ENCODE measurements at places on chromosomes 11 and 22.

DNA sequence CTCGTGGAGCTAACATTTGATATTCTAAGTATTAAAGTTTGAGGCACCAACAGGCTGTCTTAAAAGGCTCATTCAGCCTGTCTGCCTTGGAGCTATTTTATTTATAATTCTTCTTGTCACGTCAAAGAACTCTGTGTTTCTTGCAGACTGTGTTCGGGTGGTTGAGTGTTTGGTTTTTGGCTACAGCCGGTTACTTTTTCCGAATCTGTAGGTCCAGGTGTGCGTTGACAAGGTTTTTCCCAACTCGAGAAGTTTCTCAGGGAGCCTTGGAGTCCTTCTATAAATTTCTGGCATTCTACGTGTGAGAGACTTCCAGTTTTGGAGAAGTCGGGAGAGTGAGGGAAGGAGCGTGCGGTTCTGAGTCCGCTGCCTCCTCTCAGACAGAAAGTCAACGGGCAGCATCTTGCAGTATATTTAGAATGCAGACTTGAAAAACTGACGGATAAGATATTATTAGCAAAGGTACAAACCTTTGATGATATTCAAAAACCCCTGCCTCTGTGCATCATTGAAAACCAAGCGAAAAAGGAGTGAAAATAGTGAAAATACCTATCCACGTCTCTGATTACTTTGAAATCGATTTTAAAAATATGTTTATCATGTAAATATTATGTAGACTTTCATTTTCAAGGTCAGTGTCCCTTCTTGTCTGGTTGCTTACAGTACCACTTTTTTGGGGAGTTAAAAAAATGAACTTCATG lies 85.2 kb upstream of the PPARA start:
- DNase-seq, result no peak

- DNase-seq, result no peak
Measured at GRCh38 chr11:64744544-64745188, 724 bp upstream of the RASGRP2 start.

DNA sequence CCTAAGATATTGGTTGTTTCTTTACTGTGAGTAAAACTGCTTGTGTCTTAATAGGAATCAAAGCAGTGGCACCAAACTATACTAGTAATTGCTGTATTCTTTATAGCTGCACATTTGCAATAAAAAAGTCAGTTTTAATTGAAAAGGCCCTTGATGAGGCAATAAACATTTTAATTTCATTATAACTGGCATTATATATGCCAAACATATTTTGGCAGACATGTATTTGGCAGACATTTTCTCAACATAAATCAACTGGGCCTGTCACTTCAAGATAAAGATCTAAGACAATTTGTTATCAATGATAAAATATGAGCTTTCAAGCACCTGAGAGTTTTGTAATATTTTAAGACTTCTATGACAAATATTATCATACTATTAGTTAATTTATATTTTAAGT lies 245.7 kb downstream of the SBF2 start:
- DNase-seq, result no peak

GRCh38 chr22:50656122-50657070 lies 16.2 kb upstream of the SHANK3 start:
- DNase-seq, result peak; percentile 67

- DNase-seq, result no peak
Measured at GRCh38 chr22:16988257-16988656, 19.8 kb downstream of the GAB4 start.

DNA sequence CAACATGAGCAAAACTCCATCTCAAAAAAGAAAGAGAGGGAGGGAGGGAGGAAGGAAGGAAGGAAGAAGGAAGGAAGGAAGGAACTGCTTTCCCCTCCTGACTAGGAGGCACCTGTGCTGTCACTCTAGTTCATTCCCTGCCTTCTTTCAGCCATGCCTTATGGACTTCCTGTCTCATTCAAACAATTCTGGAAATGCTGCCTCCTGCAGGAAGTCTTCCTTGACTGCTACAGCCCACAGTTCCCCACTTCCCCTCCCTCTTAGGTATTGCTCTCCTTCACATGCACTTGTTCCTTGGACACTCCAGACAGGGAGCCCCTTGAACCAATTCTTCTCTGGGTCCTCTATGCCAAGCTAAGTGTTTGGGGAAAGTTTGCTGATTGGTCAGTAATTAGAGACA lies 31.6 kb upstream of the WNT11 start:
- no peak for DNase-seq

- DNase-seq, result no peak
Measured at GRCh38 chr22:45969414-45969799, 7.6 kb downstream of the WNT7B start.

- DNase-seq, result no peak
Measured at GRCh38 chr11:62419943-62420342, 1.1 kb downstream of the SCGB1A1 start.

DNA sequence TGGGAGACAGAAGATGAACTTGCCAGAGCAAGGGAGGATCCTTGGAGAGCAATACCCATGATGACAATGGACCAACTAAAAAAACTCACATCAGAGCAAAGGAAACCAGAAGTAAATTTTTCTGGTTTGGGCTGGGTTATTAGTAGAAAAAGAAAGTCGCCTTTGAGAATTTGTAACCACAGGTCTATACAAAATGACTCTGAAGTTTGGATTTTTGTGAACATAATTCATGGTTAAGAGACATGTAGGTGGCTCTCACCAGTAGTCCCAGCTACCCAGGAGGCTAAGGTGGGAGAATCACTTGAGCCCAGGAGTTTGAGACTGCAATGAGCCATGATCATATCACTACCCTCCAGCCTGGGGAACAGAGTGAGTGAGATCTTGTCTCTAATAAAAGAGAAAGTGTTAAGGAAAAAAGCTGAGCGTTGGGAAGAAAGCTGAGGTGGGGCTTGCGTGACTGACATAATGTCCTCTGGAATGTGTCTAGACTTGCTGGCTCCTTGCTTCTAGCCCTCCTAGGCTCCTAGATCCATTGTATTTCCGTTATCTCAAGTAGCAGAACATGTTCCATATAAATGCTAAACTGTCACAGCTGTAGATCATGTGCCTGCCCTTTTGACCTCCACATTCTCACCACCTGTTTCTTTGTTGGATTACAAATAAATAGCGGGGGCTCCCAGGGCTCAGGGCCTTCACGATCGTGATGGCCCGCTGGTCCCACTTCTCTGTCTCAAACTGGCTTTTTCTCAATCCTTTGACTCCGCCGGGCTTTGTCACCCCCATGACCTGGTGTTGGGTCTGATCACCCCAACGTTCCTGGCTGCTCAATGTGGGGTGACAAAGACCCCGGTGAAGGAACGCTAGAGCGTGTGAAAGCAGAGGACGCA lies 56.2 kb upstream of the SC5D start:
- DNase-seq, result no peak

DNA sequence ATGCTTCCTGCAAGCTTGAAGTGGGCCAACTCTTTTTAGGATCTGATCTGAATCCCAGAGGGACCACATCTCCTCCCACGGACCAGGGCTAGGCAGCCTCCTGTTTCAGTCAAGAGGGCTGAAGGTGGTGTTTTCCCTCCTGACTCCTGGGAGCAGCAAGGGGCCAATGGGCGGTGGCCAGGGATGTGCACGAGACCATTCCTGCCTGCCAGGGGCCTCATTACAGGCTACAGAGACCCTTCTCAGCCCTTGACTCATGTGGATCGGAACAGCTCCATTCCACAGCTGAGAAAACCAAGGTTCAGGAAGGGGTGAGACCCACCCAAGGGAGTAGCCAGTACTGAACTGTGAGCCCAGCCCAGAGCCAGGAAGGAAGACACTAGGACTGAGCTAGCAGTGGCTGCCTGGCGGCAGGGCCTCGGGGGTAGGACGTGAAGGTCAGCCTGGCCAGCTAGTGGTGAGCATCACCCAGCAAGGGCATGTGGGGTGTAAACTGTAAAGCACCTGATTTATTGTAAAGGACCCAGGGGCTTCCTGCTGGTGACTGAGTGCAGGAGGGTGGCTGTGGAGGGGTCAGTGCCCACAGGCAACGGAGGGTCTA lies 3.4 kb upstream of the P2RY6 start:
- no peak for DNase-seq

GRCh38 chr11:115463606-115464005 lies 40.6 kb downstream of the CADM1 start:
- no peak for DNase-seq

DNA sequence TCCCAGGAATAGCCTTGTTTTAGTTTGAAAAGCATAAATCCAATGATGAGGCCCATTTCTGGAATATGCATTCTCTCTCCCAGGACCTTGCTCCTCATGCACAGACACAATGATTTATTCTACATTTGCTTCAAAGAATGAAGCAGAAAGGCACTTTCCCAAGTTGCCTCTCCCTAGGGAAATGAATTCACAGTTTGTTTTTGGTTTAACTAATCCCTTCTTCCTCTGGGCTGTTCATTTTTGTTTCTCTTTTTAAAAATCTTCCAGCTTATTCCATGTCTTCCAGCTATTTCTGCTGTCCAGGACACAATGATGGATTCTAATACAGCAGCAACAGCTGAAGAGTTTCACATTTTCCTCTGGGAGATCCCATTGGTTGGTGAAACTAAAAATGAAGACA lies 1529.2 kb upstream of the TENM4 start:
- peak; percentile 2 for DNase-seq

DNA sequence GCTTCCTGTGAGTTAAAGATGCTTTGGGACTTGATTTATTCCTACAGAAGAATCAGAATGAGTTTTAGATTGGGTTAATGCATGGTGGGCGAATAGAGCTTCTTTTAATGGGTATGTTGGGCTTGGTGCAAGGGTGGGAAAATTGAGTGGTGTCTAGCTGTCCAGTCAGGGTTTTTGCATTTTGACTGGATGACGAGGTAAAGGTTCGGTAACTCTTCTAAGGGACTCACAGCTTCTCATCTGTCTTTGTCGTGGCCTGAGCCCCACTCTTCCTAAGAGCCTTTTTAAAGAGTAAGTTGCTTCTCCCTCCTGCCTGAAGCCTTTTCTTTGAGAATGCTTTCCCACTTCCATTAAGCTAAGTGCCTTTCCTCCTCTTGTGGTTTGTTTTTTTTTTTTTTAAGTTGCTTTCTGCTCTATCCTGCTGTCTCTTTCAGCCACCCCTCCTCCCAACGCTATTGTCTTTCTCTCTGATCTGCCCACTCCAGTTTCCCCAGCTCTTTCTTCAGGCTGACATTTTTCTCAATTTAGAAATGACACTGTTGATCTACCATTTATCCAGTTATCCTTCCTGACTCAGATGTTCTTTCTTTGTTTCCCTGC lies 1.1 kb downstream of the DPF2 start:
- no peak for DNase-seq

DNA sequence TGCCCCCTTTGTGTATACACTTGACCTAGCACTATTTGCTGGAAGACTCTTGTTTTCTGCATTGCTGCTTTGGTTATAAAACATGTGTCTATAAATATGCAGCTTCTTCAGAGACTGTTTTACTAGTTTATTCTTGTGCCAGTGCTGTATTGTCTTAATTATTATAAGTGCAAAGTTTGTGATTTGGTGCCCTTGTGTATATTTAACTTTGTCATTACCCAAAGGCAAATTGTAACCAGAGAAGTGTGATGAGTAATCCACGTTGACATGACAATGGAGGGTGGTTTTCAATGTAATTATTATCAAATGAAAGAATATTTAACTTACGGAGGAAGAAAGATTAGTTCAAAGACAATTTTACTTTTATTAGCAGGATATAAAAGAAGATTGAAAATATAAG lies 75.0 kb upstream of the PRODH start:
- no peak for DNase-seq

GRCh38 chr11:99079576-99079975 lies 58.8 kb downstream of the CNTN5 start:
- DNase-seq, result no peak

- no peak for DNase-seq
Measured at GRCh38 chr11:64226507-64227051, 505 bp downstream of the NUDT22 start.

DNA sequence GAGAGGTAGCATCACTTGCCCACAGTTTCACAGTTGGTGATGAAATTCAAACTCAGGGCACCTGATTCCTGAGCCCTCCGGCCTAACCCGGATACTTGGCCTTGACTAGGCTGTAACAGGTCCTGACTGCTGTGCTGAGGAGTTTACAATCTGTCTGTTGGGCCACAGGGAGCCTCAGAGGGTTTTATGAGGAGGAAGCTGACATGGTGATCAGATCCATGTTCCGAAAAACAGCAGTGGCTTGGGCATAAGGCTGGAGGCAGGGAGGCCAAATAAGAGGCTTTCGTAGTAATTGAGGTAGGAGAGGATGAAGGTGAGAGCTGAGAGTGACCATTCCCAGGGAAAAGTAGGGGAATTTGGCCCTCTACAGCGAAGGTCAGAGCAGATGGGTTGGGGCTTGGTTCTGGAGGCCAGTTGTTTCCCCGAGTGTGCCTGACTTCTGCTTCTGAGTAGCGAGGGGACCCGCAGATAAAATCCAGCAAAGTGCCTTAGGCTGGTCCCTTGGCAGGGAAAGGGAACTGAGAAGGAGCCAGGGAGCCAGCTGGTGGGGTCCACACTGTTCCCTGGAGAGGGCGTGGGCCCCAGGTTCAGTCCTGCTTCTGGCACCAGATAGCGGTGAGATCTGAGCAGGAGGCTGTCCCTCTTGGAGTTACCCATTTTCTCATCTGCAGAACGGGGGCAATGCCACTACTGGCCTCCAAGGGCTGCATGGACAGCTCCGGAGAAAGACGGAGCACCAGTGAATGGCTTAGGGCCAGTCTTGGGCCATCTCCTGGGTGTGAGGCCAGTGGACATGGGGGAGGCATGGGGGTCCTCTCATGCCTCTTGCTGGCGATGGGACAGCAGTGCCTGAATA lies 6.5 kb downstream of the PRDM11 start:
- no peak for DNase-seq

DNA sequence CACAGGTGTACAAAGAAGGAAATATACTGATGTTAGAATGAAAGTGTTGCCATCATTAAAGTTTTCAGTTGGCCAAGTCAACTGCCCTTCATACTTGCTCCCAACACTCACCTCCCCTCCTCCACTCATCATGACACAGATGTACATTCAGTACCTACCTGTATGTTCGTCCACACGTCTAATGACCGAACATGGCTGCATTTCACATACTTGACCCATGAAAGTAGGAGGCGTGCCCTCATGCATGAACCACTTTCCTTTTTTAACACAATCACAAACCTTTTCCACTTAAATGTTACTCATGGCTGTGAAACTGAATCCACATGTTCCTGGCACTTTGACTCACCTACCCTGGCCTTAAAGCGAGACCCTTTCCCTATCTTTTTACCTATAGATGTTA lies 3.2 kb upstream of the BUD13 start:
- no peak for DNase-seq

DNA sequence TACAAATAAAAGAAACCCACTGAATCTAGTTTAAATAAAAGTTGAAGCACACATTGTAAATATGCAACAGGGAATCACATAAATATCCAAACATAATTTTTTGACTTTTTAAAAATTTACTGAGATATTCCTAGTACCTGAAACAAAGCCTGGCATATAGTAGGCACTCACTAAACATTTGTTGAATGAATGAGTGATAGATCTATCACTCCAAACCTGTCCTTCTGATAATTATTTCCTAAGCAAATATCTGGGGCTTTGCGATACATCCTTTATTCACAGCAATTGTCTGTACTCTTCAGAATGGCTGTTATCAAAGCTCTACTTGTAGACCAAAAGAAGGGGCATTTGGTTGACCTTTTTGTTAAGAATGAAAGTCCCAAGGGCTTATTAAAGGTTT lies 2.6 kb upstream of the PSMA1 start:
- no peak for DNase-seq

GRCh38 chr11:65778901-65779668 lies 1.7 kb downstream of the AP5B1 start:
- no peak for DNase-seq

Measured in AG08395 (cell line).